Ureter (tissue), 1 donor: ENCODE measurements at places on chromosomes 5 and 9. TPM values are rescaled to one million over a fixed set of nuclear protein-coding genes. Genes with fewer than 3 reads are reported as not detected.

Gene IFNK
- not detected for total RNA-seq

Gene GDF9
- total RNA-seq = 0.73 TPM

Gene CAVIN4
- total RNA-seq = 0.52 TPM

Gene TMEM252
- total RNA-seq = not detected

Gene GALNT12
- total RNA-seq = 38.5 TPM
